WERI-Rb-1 (cell line): ENCODE measurements at places on chromosomes 1 and 21.

DNA sequence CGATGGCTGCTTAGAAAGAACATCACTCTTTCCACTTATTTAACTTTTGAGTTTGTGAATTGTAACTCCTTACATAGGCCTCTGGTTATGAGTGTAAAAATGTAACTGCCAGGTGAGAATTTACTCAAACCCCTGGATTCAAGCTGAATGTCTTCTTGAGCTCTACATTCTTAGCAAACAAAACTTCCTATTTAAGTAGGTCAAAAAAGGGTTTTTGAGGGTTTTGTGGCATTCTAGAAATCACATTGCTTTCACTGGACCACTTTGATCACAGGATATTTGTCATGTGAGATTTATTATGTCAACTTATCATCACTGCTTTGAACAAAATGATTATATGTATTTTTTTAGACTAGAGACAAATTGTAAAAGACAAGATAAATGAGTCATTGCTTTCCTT lies 5.7 kb downstream of the IL23R start:
- DNase-seq = no peak

GRCh38 chr21:33383056-33383888 lies 19.9 kb upstream of the IFNGR2 start:
- DNase-seq = no peak

DNA sequence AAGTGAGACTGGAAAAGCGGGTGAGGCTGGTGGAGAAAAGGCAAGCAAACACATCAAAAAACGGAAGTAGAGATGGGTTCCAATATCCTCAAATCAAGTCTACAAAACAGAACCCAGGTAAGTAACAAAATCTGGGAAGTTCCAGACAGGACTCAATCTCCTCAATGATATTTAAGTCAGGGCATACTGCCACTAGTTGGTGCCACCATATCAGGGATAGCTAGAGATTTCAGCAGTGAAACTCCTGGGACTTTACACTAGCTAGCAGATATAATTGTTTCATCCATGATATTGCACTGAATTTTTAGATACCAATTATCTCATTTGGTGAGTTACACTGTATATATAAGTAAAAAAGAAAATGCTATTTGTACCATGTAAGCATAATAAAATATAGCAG lies 52.0 kb downstream of the EYA3 start:
- DNase-seq = no peak

DNA sequence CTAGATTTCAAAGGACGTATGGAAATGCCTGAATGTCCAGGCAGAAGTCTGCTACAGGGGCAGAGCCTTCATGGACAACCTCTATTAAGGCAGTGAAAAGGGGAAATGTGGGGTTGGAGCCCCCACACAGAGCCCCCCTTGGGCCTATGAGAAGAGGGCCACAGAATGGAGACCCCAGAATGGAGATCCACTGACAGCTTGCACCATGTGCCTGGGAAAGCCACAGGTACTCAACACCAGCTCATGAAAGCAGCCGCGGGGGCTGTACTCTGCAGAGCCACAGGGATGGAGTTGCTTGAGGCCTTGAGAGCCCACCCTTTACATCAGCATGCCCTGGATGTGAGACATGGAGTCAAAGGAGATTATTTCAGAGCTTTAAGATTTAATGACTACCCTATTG lies 108.7 kb downstream of the DMRTB1 start:
- peak; percentile 1 for DNase-seq

GRCh38 chr1:29327223-29327935 lies 91.1 kb downstream of the PTPRU start:
- DNase-seq = no peak

DNA sequence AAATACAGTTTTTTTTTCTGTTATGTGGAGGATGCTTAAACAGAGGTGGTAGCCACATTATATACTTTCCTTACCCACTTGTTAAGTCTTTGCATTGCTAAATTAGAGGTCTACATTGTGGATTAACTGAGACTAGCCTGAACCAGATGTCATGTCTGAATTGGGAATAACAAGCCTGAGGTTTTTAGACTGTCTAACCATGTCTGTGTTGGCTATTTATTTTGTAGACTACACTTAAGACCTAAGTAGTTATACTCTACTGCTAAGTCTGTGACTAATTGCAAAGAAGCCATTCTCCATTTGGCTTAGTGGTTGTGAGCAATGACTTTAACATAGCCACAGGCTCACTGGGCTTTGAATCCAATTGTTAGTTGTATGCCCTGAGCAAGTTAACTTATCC lies 45.4 kb downstream of the CDC14A start:
- no peak for DNase-seq

DNA sequence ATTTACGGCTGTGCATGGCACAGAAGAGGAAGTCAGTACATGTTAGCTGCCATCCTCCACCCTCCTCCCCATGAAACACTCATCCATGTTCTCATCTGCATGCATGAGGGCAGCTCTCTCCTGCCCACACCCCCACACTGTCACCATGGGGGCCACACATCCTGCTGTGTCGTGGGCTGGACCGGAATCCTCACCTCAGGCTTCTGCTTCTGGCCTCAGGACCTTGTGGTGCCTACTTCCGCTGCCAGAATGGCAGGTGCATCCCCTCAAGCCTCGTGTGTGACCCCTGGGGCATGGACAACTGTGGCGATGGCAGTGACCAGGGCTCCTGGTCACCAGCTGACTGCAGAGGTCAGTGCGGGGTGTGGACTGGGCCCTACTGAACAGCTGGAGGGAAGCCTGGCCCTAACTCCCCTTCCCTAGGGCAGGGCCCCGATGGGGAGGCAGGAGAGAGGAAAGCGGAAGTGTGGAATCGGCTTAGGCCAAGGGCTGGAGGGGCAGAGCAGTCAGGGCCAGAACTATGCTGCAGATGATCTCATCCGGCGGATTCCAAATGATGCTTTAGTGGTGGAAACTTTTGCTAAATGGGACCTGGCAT lies 3.8 kb downstream of the LDLRAD2 start:
- no peak for DNase-seq

DNA sequence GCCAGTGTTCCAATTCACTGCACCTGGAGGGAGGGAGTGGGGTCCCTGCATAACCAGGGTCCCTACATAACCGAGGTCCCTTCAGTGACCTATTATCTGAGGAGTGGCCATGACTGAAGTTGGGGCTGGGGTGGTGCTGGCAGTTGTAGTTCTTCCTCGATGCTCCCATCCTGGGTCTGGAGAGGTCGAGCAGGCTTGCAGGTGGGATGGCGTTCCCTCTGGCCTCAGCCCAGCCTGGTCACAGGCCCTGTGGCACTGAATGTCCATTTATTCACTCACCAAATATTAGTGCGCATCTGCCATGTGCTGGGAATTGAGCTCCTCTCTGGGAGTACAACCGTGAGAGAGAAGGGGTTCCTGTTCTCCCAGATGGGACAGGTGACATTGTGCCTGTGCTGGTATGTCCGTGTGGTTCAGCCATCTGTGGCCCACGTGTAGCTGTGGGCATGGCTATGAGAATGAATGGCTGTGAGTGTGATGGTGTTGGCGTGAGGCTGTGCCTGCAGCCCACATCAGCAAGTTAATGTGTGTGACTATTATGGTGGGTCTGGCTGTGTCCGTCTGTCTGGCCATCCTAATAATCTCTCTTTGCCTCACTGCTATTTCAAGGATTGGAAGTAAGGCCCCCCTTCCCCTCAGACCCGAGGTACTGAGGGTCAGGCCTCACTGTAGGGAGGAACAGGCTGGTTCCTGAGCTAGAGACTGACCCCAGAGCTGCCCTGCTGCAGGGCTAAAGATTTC lies 3.9 kb upstream of the SLC6A9 start:
- no peak for DNase-seq

GRCh38 chr1:221794079-221794670 lies 52.3 kb upstream of the DUSP10 start:
- DNase-seq = no peak

GRCh38 chr1:79259390-79260336 lies 253.1 kb upstream of the ADGRL4 start:
- DNase-seq = no peak

- DNase-seq = no peak
Observed at GRCh38 chr1:185864889-185865517, 130.8 kb downstream of the HMCN1 start.

DNA sequence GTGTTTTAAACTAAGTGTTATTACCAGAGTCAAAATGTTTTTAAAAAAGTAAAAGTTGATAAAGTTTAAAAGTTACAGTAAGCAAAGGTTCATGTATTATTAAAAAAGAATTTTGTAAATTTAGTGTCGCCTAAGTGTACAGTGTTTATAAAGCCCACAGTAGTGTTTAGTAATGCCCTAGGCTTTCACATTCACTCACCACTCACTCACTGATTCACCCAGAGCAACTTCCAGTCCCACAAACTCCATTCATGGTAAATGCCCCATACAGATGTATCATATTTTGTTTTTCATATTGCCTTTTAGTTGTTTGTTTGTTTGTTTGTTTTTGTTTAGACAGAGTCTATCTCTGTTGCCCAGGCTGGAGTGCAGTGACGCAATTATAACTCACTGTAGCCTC lies 353.8 kb upstream of the PTBP2 start:
- no peak for DNase-seq

GRCh38 chr1:15848929-15849774 lies 1.6 kb downstream of the SPEN start:
- peak; percentile 96 for DNase-seq

GRCh38 chr1:40640314-40641076 lies 25.0 kb downstream of the RIMS3 start:
- DNase-seq = peak; percentile 34

GRCh38 chr1:202037706-202038296 lies 27.4 kb downstream of the ELF3 start:
- no peak for DNase-seq

DNA sequence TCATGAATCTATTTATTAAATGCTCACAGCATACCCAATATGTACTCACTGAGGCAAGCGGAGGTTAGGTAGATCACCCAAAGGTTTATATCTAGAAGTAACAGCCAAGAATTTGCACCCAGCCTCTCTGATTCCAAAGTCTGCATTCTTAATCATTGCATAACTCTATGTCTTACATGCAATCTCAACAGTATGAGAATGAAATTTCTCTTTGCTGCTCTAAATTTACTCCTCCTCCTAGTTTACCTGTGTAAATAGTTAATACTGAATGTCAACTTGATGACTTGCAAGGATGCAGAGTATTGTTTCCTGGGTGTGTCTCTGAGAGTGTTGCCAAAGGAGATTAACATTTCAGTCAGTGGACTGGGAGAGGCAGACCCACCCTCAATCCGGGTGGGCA lies 840.6 kb downstream of the BRINP3 start:
- no peak for DNase-seq

DNA sequence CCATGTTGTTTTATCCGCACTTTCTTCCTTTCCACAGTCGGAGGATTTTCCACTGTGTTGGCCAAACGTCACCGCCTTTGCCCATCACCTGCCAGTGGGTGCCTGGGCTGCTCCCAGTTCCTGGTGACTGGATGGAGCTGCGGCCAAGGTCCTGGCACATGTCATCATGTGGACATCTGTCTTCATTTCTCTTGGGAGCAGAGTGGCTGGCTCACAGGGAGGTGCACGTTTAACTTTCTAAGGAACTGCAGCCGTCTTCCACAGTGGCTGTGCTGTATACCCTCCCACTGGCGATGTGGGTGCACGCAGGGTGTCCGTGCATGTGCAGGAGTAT lies 19.5 kb upstream of the RNF223 start:
- no peak for DNase-seq

- DNase-seq = no peak
Observed at GRCh38 chr1:35556484-35557117, 602 bp downstream of the KIAA0319L start.

- DNase-seq = no peak
Observed at GRCh38 chr1:170891872-170892271, 43.5 kb upstream of the MROH9 start.

GRCh38 chr1:184283999-184284398 lies 102.8 kb upstream of the C1orf21 start:
- DNase-seq = no peak

DNA sequence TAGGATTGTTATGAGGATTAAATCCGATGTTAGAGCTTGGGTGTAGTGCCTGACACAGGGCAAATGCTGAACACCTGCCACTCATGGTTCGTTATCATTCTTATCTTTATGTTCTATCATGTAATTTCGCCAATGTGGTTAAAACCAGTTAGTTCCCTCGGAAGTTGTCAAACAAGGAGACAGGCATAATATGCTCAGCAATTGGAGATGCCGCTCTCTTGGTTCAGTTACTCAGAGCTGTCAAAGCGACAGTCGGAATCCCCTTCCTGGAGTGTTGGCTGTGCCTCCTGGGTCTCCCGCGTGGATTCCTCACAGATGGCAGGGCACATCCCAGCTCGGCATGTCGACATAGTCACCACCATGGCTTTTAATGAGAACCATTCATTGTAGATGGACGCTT lies 192.2 kb downstream of the ROR1 start:
- DNase-seq = no peak

DNA sequence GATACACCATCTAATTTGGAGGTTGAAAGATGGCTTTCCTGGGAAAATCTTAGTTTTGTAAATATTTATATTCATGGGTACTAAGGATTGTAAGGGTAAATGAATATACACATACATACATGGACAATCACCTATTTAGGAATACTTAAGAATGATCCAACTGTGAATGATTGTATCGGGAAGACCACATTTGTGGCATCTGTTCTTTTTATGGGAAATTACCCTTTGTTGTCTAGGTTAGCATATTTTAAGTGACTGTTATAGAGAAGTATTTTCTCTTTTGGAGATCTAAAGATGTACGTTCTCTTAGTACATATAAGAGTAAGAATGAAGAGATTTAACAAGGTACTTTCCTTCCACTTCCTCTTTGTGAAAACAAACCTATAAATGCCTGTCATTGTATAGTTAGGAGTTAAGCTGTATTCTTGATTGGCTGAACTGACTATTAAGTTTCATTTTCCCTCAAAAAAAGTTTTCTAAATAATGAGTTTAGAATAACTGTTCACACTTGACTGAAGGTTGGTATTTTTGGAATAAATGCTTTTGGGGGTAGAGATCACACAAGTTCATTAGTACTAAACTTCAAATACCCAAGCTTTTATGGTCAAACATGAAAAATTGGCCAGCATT lies 26.7 kb downstream of the SNX7 start:
- no peak for DNase-seq

GRCh38 chr1:113517983-113518382 lies 127.7 kb downstream of the MAGI3 start:
- DNase-seq = no peak

GRCh38 chr1:70353601-70354331 lies 756 bp downstream of the ANKRD13C start:
- DNase-seq = no peak

- DNase-seq = no peak
Observed at GRCh38 chr21:33734818-33735217, 92.5 kb downstream of the ITSN1 start.

GRCh38 chr1:27960762-27961645 lies 1.2 kb downstream of the XKR8 start:
- no peak for DNase-seq

DNA sequence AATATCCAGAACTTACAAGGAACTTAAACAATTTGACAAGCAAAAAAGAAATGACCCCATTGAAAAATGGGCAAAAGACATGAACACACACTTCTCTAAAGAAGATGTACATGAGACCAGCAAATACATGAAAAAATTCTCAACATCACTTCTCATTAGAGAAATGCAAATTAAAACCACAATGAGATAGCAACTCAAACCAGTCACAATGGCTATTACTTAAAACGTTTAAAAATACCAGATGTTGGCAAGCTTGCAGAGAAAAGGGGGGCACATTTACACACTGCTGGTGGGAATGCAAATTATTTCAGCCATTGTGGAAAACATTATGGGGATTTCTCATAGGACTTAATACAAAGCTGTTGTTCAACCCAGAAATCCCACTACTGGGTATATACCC lies 1634.0 kb downstream of the NCAM2 start:
- no peak for DNase-seq
